CD4-positive, alpha-beta T cell treated with Interleukin-10 for 1 hour (primary cell): ENCODE measurements at places on chromosomes 2 and 18.
A peak's percentile ranks its signal among the peaks of the same experiment; 100 is the strongest.

GRCh38 chr2:46334389-46335271, 37.4 kb downstream of the EPAS1 start:
- DNase-seq: no peak

DNA sequence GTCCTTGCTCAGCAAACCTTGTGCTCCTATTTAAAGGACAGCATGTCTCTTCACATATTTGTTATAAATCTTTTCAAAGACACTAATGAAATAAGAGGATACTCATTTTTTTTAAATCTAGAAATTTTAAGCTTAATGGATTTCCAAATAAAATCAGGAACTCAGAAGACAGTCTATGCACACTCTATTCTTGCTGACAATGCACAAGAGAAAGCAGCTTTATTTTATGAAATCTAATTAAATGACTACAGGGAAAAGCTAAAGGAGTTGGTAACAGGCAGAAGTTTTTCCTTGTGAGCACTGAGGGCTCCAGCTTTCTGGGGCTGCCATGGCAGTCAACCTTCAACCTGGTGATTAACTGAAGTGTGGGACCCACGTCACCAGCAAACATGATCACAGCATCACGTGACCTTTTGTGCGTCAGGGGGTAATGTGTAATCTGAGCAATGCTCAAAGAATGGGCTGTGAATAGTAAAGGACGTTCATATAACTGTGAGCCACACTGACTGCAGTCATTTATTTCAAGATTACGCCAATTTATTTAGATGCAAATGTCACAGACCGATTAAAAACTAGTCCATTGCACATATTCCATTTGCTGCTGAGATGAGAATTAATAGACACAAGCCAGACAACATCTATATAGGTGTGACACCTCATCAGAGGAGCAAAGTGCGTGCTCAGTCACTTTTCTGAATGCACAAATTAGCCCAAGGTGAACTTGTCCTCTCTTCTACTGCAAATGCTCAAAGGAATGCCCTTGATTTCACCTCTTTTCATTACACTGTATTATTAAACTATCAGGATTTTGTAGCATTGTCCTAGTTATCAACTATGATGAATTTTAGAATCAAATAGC, 11.6 kb upstream of the DNER start:
- DNase-seq: no peak

- no peak for DNase-seq
These were observed 499.6 kb upstream of the ACVR2A start for GRCh38 chr2:147345246-147345645.

GRCh38 chr2:29119211-29119610, 4.0 kb downstream of the CLIP4 start:
- peak; percentile 25 for DNase-seq

DNA sequence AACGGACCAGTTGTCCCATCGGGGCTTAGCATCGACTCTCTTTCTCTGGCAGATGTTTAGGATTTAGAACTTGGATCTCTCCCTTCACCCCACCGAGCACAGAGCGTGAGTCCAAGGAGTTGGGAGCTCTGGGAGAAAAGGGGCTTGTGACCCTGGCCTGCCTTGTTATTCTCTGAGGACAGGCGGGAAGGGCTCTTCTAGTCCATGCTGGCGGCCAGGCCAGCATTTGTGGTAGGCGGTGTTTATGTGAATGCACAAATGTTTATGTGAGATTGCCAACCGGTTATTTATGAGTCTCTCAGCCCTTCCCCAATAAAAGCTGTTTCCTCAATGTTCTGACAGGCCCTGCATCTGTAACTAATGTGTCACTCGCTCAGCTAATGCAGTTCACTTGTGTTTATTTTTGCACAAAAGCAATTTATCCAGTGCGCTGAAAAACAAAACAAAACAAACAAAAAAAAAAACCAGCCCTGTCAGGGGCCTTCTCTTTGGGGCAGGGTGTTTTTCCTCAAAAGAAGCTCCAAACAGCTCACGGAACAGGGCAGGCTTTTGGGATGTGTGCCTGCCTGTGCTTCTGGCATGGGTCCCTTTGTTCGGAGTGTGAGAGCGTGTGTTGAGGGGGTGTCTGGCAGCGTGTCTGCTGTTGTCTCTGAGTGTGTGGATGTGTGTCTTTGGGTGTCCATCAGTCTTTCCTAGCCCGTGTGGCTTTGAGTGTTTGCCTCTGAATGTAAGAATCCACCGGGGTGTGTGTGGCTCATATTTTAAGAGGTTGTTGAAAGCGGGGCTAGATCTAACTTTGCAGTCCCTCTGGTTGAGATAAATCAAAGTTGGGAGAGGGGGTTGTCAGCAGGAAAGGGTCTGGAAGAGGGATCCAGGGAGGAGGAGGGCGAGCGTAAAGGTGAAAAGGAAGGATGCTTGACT, 52.8 kb upstream of the HAAO start:
- no peak for DNase-seq

DNA sequence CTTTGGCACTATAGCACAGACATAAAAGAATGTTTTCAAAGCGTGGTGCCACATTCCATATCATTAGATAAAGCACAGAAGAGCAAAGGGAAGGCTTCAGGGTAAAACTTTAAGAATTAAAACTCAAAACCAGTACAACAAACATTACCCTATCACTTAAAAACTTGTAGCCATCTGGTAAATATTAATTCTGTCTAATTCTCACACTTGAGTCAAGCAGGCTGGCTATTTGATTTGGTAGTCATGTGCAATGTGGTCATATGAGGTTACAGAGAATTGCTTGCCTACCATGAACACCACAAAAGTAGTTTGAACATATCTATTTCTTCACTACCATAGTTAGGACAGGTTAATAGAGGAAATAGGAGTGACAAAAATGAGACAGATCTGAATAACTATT, 244.9 kb downstream of the IRS1 start:
- no peak for DNase-seq

- peak; percentile 17 for DNase-seq
These were observed 13.2 kb downstream of the BMP10 start for GRCh38 chr2:68857855-68858456.

DNA sequence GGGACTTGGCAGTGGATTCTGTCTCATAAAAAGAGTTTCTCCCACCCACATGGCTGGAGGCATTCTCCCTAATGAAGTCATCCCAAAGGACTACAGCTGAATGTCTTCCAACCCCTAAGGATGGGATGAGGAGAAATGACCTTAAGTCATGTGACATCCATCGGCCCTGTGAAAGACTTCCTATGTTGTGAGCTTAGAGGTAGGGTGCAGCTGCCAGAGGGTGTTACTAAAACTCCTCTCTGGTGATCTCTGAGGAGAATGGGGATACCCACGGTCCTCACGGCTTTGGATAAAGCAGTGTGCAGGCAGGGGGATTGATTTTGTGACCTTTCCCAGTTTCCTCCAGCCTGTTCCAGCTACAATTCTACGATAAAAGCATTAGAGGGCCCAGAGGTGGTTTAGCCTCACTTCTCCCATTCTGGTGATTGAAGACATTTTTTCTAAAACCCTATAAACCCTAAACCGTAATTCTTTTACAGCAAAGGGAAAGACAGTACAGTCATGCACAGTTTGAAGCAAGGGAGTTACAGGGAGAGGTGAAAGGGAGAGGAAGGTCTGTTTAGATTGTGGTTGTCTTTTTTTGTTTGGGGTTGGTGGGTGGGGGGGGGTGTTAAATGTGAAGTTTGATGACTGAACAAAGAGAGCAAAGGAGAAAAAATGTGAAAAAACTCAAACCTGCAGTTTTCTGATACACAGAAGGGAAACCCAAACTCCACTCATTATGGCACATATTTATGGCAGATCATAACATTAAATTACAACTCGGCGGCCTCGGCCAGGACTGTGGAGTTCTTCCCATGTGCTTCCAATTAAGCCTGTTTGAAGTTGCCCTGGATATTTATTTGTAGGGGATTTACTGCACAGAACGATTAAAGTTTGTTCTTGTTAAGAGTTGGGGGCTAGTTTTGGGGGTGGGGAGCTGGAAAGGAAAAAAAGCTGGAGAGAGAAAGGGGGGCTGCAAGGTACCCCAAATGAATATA, 26.6 kb upstream of the SLC14A2 start:
- no peak for DNase-seq

GRCh38 chr18:55432307-55433040, 155.5 kb downstream of the TCF4 start:
- no peak for DNase-seq

- DNase-seq: no peak
These were observed 74.5 kb downstream of the SPATS2L start for GRCh38 chr2:200380833-200381542.

GRCh38 chr2:136106505-136106904, 11.4 kb downstream of the CXCR4 start:
- DNase-seq: no peak

GRCh38 chr2:140392824-140393223, 1612.6 kb upstream of the NXPH2 start:
- DNase-seq: no peak

DNA sequence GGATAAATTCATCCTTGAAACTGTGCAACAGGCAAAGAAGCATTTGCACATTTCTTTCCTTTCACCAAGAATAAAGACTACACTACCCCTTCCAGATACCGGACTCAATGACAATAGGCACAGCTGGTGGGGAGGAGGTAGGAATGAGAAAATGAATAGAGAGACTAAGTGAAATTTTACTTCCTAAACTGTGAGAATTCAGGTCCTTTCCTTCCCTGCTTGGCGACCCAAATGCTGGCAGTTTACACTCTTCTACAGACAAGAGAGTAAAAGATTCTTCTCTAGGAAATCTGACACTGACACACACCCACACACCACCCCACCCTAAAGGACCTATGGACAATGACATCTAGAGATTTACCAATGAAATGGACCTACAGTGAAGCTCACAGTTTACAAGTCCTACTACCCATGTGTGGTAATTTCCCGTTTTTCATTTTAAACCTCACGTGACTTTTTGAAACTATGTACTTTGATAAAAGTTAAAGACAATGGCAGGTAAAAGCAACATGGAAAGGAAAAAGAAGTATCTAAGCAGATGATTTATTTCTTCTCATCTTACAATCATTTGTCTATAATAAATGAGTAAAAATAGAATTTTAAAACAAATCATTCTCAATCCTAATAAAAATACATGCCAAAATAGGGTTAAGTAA, 27.9 kb downstream of the REV1 start:
- no peak for DNase-seq

DNA sequence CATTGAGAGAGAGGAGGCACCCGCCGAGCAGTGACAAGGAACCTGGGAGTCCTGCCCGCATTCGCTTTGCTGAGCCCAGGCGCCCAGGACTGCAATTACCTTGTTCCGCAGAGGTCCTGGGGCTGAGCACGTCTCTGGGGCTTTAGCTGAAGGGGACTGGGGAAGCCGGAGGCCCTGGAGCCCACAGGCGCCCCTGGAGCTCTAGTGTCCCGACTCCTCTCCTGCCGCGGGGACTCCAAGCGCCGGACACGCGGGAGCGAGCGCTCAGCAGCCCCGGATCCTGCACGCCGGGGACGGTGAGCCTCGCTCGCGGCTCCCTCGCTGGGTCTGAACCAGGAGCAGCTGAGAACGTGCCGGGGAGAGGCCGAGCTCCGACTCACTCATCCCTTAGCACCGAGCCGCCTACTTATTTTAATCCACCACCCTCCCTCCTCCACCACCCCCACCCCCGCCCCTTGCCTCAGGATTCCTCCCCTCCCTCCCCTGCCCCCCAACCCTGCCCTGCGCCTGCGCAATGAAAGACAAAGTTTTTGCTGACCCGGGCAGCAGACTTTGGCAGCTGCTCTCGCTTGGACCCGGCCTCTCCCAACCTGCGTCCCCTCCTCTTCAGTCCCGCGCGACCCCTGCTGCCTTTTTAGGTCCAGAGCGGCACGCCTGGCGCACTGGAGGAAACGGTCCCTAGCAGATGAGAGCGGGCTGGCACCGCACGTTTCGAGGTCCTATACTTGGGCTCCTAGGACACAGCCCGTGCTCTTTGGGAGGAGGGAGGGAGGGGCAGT, at the start of gene OSR1:
Gene OSR1, minus strand, starts transcription at position 382 of the 779 bp plus-strand sequence. CDS start 4,818 bp downstream, outside the sequence.
- no peak for DNase-seq
